Left ventricle myocardium superior (tissue), 1 donor: ENCODE measurements at places on chromosomes 3 and 15.

GRCh38 chr3:78792212-78792611 lies 975.6 kb downstream of the ROBO1 start:
- DNase-seq = no peak

GRCh38 chr15:39226169-39226937 lies 354.5 kb upstream of the THBS1 start:
- no peak for DNase-seq

GRCh38 chr3:146274833-146275232 lies 23.9 kb upstream of the PLSCR4 start:
- DNase-seq = no peak

GRCh38 chr3:34568766-34569165 lies 770.3 kb downstream of the PDCD6IP start:
- DNase-seq = no peak

- no peak for DNase-seq
Measured at GRCh38 chr3:42666022-42666421, 12.5 kb downstream of the ZBTB47 start.

GRCh38 chr3:186986816-186987215 lies 56.5 kb downstream of the ST6GAL1 start:
- no peak for DNase-seq

DNA sequence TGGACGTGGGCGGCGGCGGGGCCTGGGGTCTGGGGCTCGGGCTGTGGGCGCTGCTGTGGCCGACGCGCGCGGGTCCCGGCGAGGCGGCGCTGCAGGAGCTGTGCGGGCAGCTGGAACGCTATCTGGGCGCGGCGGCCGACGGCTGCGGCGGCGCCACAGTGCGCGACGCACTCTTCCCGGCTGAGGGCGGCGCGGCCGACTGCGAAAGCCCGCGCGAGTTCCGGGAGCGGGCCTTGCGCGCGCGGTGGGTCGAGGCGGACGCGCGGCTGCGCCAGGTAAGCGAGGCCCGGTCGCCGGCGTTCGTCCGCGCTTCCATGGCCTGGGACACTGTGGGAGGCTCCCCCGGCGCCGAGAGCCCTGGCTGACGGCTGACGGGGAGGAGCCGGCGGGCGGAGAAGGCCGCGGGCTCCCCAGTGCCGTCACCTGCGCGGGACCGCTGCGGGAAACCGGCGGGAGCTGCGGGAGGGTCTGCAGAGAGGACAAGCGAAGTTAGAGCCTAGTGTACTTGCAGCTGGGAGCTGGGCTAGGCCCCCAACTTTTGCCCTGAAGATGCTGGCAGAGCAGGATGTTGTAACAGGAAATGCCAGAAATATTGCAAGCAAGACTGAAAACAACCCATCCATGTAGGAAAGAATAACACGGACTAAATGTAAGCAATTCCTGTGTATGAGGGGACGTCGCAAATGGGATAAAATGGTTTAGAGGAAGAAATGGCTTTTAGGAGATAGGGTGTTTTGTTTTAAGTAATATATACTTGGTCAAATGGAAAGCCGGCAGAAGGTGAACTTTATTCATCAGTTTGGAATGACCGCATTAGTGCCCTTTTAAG lies 847 bp downstream of the WHAMM start:
- DNase-seq = peak; percentile 63

DNA sequence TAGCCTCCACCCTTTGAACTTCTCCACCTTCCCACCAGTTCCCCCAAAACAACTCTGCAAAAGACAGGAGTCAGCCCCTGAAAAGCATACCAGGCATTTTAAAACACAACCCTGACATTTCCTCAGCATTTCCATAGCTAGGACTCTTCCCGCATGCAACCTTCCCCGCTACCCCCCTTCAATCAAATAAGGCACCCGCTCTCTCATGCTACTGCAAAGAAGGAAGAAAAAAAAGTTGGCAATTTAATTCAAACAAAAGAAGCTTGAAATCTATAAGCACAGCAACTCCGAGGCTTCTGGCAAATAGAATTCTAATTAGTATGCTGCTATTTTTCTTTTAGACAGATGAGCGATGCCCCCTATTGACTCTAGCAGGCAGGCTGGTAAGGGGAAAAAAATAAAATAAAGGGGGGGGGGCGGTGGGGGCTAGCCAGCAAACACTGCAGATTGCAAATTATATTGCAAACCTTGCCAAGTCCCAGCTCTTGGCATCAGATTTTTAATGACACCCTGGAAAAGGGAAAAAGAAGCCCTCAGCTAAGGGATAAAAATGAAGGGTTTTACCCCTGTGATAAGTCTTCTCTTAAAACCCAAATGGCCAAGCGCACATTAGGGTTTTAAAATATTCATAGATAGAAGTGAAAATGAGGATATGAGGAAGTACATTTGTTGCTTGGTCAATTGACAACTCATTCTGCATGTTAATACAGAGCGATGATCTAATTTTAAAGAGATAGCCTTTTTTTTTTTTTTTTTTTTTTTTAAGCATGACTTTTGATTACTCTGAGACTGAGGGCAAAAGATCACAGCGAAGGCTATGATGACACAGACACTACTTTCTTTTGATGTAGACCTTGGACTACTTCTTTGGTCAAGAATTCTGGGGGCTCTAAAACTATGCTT lies 255.2 kb downstream of the NR2F2 start:
- no peak for DNase-seq

- no peak for DNase-seq
Measured at GRCh38 chr15:75739791-75740190, 27.1 kb upstream of the CSPG4 start.

- no peak for DNase-seq
Measured at GRCh38 chr3:98980915-98981596, 79.6 kb upstream of the DCBLD2 start.

DNA sequence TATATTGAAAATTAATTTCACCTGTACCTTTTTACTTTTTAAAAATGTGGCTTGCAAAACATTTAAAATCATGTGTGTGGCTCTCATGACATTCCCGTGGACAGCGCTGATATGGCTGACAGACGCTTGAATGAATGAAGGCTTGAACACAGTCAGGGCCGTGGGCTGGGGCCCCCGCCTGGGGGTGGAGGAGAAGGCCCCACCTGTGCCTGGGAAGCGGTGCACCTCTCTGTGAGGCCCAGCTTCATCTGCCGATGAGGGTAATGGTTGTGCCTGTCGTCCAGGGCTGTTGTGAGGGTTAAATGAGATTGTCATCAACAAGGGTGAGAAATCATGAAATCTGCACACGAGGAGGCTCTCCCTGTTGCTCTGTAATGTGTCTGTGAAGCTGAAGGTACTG lies 85.9 kb upstream of the PRR23E start:
- no peak for DNase-seq

DNA sequence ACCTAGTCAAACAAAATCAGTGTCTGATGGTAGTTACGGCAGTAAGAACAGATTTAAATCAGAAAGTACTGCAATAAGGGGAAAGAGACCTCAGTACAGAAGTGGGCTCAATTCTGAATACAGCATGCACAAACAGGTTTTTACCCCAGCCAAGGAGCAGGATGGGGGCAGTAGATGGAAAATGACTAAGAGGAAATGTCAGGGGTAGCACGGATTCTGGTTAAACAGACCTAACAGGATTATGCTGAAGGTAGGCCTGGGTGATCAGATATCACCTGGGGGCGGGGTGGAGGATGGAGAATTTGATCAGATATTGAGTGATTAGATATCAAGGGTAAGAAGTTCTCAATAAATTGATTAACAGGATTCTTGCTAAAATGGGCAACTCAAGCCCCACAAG lies 19.0 kb downstream of the MESD start:
- no peak for DNase-seq

DNA sequence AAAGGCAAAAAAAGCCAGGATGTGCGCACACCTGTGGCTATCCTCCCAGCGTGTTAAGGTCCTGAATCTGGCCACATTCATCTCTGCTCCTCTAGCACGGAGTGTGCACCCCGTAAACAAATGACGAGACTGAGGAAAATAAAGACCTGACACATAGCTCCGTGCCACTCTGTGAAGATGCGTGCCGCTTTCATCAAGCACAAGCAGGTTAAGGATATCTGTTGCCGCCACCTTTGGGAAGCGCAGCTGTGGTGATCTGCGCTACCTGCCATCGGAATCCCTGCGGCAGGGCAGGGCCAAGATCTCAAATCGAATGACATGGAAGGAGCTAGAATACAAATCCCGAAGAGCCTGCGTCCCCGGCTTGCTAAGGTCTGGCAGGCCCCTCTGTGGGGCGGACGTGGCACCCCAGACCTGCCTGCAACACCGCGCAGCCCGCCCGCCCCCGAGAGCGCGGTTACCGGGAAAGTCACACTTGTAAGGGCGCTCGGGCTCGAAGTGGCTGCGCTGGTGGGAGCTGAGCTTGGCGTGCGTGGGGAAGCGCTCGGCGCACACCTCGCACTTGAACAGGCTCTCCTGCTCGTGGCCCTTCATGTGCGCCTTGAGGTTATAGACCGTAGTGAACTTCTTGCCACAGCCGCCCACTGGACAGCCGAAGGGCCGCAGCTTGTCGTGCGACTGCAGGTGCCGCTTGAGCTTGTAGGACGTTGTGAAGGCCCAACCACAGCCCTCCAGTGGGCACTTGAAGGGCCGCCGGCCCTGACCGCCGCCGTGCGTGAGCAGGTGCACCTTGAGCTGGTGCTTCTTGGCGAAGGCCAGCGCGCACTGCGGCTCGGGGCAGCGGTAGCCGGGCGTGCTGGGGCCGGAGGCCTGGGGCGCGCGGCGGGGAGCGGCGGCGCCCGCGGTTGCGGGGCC lies 936 bp downstream of the ZXDC start:
- DNase-seq = peak; percentile 47

- no peak for DNase-seq
Measured at GRCh38 chr3:37859908-37860199, 1.8 kb upstream of the CTDSPL start.

DNA sequence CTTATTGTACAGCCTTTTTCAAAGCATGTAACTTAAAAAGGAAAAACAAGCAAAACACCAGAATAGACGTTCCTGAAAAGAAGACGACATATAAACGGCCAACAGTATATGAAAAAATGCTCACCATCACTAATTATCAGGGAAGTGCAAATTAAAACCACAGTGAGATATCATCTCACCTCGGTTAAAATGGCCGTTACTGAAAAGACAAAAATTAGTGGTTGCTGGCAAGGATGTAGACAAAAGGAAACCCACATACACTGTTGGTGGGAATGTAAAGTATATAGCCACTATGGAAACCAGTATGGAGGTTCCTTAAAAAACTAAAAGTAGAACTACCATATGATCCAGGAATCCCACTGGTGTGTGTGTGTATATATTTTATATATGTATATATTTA lies 64.5 kb upstream of the MLF1 start:
- DNase-seq = no peak

DNA sequence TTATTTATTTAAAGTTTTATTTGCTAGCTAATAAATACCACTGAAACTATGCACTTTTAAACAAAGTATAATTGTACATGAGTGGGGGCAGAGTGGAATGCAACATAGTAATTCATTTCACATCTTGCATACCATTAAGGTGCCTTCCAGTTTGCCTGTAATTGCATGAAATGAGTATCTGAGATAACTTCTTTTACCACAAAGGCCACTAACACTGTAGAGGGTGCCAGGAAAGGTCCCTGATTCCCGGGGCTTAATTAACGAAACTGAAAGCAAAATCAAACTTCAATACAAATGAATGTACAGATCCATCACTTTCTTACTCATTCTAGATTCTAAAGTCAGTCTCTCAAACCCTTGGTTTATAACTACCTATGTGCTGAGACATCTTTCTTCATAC lies 2.1 kb downstream of the CD47 start:
- DNase-seq = no peak

GRCh38 chr3:159186581-159186980 lies 384.7 kb downstream of the MFSD1 start:
- no peak for DNase-seq

GRCh38 chr3:17336291-17336690 lies 406.1 kb downstream of the TBC1D5 start:
- DNase-seq = no peak

GRCh38 chr3:154085799-154086198 lies 35.4 kb upstream of the ARHGEF26 start:
- no peak for DNase-seq

DNA sequence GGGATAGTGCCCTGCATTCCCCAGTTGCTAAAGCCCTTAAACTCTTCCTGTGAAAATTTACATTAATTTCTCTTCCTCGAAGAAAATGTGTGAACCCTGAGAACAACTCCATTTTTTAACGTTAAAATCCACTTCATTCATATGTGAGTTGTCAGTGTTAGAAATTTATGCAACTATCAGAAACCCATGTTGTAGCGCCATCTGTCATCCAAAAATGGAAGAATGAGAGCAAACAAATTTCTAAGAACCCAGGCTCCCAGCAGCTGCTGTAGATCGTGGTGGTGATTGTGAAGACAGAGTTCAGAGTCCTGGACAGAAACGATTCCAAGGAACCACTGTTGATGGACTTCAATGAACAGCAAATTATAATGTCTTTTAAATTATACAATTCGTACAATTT lies 179.7 kb upstream of the NDN start:
- no peak for DNase-seq

DNA sequence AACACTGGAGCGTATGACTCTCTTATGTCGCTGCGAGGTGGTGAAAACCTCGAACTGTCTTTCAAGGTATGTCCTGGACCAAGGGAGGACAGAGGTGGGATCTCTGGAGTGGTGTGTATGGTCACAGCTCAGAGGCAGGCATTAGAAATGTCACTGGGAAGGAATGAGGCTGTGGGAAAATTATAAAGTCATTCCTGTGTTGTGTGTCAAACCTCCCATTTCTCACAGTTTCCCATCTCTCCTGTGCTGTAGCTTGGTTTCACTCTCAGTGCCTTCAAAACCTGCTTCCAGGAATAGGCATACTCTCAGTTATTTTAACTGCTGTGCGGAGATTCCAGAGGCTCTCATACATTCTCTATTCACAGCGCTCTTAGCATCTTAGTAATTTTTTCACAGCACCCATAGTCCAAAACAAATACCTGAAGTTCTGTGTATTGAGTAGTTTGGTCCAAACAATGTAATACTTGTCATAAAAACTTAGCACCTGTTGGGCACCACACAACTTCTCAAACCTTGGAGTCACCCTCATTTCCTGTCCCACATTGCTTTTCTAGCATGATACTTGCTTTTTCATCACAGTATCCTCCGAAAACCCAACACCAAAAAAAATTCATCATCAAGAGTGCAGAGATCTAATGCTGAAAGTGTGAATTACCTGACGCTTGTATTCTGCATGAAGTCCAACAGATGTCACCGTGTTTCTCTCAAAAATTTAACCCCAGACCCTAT lies 36.9 kb downstream of the GALNT15 start:
- no peak for DNase-seq
